ENCODE measurements at places on chromosomes 1 and 21. TPM values are rescaled to one million over a fixed set of nuclear protein-coding genes. Genes with fewer than 3 reads are reported as not detected.

Gene CACHD1
- total RNA-seq: 8.4 TPM

Gene RHCE
- total RNA-seq: not detected

Gene BRINP3
- total RNA-seq: 11.4 TPM

Gene ARTN
- not detected for total RNA-seq

Gene TNFAIP8L2
- total RNA-seq: 4.7 TPM

Gene FCN3
- 7.5 TPM for total RNA-seq

Gene TSEN15
- total RNA-seq: 24.0 TPM

Gene CELA2A
- total RNA-seq: not detected

Gene LMO4
- total RNA-seq: 166 TPM

Gene TAS1R1
- total RNA-seq: not detected

Gene NTRK1
- total RNA-seq: 1.1 TPM

Gene ASPM
- total RNA-seq: 0.96 TPM

Gene C1orf232
- total RNA-seq: not detected

Gene TEKT2
- not detected for total RNA-seq

Gene TEDDM1
- total RNA-seq: not detected

Gene NBPF14
- total RNA-seq: 21.4 TPM

Gene MSH4
- total RNA-seq: 0.67 TPM
